Glomerular endothelial cell (primary cell): ENCODE measurements at places on chromosomes 2 and 18. TPM values are rescaled to one million over a fixed set of nuclear protein-coding genes. Genes with fewer than 3 reads are reported as not detected.

The DSC3 gene
- total RNA-seq = 2.0 and 2.8 TPM in 2 replicates

The KANSL3 gene
- total RNA-seq = 17.5 and 27.4 TPM in 2 replicates

The RTP5 gene
- not detected in 2 replicates for total RNA-seq

The NAT8 gene
- total RNA-seq = not detected in 2 replicates

The SLC25A52 gene
- not detected in 2 replicates for total RNA-seq

GRCh38 chr2:112830682-112831512, 5.7 kb downstream of the IL1B start:
- DNase-seq = no peak

- no peak for DNase-seq
These were observed 3.4 kb upstream of the ASNSD1 start for GRCh38 chr2:189657867-189658266.

GRCh38 chr2:2870106-2870505, 507.5 kb downstream of the EIPR1 start:
- DNase-seq = no peak

DNA sequence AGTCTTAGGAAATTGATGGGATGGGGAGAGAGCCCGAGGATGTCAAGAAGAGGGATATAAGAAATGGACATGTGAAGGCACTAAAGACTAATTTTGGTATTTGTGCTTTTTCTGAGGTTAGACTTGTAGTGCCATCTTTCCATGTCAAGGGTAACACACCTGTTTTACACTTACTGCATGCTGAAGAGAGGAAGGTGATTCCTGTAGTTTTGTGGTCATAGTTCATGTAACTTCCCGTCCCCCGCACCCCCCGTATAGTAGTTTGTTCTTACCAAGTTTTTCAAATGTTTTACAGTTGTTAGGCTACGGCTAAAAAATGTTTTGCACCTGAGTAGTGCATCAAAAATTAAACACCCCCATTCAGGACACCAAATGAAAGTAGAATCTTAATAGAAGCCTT, 73.8 kb downstream of the CLIP4 start:
- DNase-seq = no peak

DNA sequence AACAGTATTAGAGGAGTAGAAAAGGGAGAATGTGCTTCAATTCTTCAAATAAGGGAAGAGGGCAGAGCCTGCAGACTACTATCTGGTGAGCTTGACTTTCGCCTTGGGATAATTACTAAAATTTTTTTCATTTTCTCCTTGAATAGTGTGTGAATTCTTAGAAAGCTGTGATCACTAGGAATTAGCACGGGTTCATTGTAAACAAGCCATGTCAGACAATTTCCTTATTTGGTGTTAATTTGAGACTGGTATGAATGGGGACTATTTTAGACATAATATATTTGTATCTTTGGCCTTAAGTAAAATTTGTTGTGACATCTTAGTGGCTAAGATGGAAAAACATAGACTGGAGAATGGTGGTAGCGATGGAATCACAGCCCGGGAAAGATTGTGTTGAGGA, 66.6 kb downstream of the MYO3B start:
- no peak for DNase-seq

DNA sequence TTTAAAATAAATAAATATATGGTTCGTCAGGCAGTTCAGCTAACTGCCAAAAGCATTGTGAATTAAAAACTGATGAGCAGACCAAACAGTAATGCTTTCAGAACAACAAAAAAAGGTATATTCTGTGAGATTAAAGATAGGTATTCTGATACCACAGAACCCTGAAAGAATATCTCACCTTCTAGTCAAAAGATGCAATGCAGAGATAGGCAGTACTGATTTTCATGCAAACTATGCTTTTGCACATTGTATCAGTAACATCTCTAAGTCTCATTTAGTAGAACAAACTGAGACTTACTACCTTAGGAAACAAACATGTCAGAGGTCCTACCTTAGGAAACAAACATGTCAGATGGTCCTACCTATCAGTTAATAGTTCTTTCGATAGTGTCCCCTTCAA, 32.4 kb downstream of the CUL3 start:
- no peak for DNase-seq

GRCh38 chr2:16650287-16651249, 15.1 kb downstream of the CYRIA start:
- no peak for DNase-seq

DNA sequence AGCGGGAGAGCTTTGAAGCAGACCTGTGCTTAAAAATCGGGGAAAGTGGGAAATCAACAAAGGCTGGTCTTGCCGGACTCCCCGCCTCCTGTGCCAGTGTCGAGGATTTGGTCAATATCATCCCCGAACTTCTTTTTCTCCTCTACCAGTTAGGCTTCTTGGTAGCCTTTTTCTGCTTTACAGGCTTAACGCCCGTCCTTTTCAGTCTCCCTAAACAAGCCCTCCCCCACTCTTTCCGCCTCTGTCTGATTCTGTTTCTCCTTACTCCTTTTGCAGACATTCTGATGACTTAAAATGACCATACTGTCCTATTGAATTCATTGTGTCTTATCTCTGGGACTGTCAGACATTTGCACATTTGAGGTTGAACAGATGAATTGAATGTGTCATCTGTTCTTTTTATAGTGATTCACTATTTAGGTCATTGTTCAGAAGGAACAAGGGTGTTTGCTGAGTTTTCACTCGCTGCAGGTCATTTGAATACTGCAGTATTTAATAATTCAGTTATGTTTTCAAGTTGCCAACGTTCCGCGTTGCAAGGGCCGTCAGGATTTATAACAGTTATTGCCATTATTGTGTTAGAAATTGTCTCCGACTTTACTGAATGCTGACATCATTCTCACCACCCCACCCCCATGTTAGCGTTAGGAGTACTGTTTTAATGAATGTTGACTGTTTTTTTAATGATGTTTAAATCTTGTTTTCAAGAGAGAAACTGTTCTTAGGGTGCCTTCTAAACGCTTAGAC, 1.1 kb downstream of the ITGAV start:
- DNase-seq = no peak

DNA sequence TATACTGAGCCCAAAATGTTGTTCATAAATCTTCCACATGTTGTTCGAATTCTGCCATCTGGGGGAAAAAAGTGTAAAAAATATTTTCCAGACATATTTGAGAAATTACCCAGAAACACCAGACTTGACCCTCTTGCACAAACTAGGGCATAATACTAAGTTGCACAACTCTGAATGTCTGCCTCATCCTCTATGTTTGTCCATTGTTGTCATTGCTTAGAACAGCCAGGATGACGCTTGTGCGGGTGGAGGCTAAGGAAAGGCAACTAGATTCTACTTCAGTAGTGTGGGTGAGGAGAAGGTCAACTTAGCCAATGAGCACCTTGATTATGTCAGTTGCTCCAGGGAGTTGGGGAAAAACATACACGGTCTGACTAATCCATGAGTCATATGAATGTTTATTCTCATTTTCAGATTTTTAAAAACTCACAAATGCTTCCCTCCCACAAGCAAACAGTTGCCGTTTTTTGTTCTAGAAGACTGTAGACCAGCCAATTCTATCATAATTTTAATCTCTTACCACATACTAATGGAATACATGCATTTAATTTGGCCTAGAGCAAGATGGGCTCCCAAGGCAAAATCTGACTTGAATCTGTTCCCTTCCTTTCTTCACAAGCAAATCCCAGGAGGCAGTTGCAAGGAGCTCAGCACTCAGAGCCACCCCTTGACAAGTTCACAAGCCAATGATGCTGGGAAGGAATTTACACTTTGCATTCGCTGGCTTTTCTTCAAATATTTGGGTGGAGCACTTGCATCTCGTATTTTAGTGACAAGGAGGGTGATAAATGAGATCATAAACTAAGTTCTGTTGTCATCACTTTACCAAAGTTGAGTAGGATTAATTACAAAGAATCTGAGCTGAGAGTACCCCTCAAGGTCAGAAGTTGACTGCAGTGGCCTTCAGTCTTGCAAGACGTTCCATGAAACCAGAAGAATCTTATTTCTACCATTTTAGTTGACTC, 163.2 kb upstream of the TWIST2 start:
- DNase-seq = no peak

DNA sequence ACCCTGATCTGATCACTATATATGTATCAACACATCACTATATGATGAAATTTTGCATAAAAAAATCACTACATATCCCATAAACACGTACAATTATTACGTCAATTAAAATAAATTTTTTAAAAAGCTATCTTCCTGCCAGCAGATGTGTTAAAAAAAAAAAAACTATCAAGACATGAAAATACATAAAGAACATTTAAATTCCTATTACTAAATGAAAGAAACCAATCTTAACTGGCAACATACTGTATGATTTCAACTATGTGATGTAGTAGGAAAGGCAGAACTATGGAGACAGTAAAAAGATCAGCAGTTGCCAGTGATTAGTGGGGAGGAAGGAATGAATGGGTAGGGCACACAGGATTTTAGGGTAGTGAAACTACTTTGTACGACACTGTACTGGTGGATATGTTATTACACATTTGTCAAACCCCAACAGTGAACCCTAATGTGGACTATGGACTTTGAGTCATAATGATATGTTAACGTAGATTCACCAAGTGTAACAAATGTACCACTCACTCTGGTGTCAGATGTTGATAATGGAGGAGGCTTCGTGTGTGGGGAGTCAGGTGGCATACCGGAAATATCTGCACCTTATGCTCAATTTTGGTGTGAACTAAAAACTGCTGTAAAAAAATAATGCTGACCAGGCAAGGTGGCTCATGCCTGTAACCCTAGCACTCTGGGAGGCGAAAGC, 27.4 kb downstream of the USP34 start:
- DNase-seq = no peak

DNA sequence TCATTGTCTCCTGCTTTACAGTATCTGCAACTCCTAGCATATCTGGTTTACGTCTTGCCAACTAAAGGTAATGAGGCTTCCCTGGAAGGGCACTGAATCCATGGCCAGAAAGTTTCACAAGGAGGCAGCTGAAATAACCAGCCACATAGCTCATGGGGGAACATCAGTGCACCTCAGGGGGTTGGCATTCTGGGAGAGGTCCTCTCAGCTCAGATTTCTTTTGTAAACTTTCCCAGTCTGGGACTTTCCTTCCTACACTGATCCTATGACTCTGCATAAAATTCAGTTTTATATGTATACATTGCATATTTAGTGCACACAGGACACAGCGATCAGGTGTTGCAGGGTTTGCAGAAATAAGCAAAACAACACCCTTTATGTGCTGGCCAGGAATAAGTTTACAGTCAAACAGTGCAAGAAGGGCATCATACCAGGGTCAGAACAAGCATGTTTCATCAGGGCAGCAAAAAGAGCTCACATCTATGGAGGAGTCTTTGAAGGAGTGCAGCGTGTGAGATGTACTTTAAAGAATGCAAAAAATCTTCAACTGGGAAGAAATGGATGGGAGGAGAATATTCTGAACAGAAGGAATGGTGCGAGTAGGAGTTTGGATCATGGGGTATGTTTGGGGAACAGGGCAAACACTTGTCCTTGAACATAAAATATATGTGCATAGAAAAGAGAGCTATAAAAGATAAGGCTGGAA, 240.6 kb upstream of the RAB12 start:
- DNase-seq = no peak

DNA sequence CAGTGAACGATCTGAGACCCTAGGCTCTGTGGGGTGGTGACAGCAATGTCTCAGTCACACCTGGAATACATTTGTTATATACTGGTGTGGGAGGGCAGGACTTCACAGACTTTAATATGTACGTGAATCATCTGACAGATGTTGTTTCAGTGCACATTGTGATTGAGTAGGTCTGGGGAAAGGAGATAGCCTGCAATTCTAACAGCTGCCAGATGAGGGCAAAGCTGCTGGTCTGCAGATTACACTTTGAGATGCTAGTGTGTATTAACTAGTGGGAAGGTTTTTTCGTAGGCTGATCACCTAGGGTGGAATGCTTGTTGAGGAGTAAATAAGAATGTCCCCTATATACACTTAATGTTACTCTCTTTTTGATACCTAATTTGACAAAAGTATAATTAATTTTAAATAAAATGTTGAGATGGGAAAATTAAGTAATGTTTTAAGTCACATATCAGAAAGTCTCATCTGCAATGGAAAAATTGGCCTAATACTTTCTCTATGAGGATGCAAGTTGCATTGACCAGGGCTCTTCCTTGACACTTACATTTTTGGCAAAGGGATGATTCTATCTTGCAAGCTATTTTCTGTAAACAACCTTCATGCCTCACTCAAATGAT, 496.9 kb upstream of the HNMT start:
- no peak for DNase-seq

DNA sequence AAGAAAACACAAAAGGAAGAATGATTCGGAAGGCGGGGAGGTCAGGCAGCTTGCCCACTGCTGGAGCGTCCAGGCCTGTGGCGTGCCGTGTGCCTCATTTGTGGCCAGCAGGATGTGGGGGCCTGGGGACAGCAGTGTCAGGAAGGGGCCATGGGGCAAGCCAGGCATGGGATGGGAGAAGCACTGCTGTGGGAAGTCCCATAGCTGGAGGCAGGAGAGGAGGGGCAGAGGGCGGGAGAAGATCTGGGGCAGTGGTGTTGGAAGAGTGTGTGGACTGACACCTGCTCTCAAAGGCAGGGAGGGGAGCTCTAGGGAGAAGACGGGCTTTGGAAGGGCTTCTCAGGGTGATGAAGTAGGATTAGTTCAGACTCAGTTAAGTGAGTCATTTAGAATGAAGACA, 133.7 kb downstream of the ACOXL start:
- DNase-seq = no peak

- DNase-seq = peak; percentile 29
These were observed 47.4 kb upstream of the CDCA7 start for GRCh38 chr2:173307293-173307692.

DNA sequence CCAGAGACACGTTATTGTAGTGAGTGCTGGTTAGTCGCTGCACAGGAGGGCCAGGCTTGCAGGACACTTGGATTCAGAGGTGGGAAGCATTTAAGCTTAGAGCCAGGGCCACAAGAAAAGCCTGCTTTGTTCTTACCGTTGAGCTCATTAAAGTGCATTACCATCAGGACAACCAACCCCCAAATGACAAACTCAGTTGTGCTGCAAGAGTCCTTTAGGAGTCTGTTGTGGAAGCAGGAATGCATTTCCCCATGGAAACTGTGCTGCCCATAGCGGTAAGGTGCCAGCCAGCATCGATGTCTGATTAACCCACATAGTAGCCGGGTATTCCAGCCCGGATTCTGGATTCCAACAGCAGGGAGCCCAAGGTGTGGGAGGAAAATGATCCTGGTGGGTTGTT, 23.4 kb upstream of the REEP1 start:
- no peak for DNase-seq

DNA sequence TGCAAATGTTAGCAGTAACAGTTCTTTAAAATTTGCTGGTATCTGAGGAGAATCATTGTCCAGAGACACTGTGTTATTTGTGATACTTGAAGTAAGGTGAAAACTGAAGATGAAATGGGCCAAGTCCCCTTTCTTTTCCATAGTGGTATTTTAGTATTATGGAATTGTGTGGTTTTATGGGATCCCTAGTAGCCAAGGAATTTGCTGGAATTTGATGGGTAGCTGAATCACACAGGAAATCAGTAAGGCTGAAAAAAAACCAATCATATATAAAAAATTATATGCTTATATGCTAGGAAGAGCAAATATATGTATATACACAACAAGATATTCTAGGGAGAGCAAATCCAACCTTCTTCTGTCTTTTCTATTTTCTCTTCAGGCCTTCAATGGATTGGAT, 54.2 kb upstream of the TACR1 start:
- no peak for DNase-seq
